ENCODE measurements at places on chromosomes 1 and 21.

GRCh38 chr1:2358072-2358471, 33.3 kb downstream of the MORN1 start:
- DNase-seq, result no peak

DNA sequence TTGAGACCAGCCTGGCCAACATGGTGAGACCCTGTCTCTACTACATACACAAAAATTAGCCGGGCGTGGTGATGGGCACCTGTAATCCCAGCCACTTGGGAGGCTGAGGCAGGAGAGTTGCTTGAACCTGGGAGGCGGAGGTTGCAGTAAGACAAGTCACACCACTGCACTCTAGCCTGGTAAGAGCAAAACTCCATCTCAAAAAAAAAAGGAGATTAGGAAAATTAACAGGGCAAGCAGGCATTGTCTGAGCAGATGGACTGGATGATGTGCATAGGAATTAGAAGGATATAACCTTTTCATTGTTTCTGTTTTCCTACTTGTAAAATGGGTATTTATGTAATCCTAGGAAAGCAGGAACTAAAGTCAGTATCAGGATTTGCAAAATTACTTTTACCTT, 15.6 kb downstream of the TARDBP start:
- DNase-seq, result no peak

- DNase-seq, result no peak
Observed at GRCh38 chr1:47309427-47309826, 4.5 kb downstream of the STIL start.

DNA sequence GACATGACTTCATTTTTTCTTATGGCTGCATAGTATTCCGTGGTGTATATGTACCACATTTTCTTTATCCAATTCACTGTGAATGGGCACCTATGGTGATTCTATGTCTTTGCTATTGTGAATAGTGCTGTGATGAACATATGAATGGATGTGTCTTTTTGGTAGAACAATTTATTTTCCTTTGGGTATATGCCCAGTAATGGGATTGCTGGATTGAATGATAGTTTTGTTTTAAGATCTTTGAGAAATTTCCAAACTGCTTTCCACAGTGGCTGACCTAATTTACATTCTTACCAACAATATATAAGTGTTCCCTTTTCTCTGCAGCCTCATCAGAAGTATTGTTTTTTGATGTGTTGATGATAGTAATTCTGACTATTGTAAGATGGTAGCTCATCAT, 361.7 kb upstream of the SGIP1 start:
- DNase-seq, result no peak

GRCh38 chr1:155976913-155977689, 1.2 kb downstream of the ARHGEF2 start:
- no peak for DNase-seq

DNA sequence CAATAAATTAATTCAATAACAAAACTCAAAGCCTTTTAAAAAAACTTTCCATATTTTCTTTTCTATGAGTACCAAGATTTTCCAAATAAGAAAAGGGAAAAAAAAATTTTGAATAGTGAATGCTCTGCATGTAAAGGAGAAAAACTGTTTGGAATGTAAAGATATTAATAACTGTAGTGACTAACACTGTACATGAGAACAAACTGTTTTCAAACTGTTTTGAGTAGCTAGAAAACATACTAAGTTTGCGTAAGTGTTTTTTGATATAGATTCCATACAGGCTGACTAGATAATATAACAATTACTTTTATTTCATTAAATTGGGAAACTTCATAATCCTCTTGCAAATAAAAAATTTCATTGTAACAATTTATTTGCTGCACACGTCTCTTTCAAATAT, 150.5 kb downstream of the DPYD start:
- no peak for DNase-seq

GRCh38 chr1:11283151-11283550, 10.2 kb downstream of the UBIAD1 start:
- no peak for DNase-seq

DNA sequence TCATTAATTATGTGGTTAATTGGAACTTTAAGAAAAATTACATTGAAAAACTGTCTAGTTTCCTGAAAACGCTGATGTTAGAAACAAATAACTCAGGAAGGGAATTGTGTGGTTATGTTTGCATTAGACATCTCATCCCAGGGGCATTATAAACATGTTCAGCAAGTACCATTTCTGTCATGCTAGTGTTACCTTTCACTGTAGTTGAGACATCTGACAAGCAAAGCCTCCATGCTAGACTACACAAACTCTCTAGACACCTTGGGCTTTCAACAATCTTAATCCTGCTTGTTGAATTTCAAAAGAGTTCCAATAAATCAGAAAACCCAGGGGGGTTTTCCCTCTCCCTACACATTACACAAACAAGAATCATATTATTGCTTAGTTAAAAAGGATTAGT, 536.8 kb downstream of the KCNT2 start:
- no peak for DNase-seq

- no peak for DNase-seq
Observed at GRCh38 chr1:55150880-55151588, 64.1 kb downstream of the USP24 start.

- DNase-seq, result no peak
Observed at GRCh38 chr1:232996143-232996542, 45.7 kb downstream of the NTPCR start.

DNA sequence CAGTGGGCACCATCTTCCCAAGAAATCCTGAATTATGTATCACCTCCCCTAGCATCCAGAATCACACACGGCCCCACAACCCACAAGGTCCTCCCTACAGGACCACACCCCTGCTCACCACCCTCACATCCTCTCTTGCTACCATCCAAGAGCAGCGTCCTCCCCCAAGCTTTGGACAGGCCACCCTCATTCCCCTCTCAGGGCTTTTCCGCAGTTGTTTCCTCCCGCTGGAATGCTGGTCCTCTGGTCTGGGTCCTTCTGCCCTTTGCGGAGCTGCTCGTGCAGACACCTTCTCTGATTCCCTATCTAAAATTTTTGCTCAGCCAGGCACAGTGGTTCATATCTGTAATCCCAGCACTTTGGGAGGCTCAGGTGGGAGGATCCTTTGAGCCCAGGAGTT, 56.5 kb downstream of the TOMM20 start:
- no peak for DNase-seq

DNA sequence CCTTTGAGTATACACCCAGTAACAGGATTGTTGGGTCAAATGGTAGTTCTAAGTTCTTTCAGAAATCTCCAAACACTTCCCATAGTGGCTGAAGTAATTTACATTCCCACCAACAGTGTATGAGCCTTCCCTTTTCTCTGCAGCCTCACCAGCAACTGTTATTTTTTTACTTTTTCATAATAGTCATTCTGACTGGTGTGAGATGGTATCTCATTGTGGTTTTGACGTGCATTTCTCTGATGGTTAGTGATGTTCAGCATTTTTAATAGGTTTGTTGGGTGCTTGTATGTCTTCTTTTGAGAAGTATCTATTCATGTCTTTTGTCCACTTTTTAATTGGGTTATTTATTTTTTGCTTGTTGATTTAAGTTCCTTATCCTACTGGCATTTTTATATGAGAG, 26.4 kb upstream of the LAMC1 start:
- DNase-seq, result no peak

DNA sequence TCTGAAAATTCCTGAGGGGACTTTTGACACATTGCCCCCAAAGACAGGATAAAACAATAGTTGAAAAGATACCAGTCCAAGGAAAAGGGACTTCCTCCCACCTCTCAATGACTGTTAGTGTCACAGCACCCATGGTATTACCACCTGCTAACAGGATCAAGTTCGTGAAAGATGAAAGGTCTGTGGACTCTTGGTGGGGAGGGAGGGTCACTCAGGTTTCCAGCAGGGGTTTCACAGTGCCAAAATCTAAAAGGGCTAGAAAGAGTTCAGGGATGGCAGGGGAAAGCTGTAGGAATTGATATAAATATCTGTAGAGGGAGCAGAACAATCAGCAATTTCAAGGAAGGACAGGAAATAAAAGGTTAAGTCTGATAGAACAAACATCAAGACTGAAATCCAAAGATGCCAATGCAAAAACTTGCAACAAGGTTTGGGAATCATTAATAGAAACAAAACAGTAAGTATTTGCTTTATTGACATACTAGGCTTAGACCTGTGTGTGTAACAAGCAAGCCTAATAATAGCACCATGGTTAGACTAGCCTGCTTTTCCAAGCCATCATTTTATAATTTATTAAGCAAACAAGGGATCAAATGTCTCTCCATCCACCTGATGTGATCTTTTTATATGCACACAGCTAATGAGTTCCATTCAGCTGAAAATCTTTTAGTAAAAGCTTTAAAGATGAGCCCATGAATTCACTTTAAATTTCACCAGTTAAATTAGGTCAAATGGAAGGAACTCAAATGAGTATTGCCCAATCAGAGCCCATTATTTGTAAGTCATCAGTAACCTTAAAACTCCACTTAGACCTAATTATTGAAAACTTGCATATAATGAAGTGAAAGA, 3.7 kb downstream of the MCL1 start:
- DNase-seq, result no peak

Data from NT2/D1 (cell line).